Activated CD8-positive, alpha-beta memory T cell treated with anti-CD3 and anti-CD28 coated beads, Interleukin-2, amount 50 U/mL, for 4 hours (primary cell): ENCODE measurements at places on chromosomes 3 and 15.
A peak's percentile ranks its signal among the peaks of the same experiment; 100 is the strongest.

GRCh38 chr15:37017031-37017625 lies 83.2 kb downstream of the MEIS2 start:
- DNase-seq: no peak

- DNase-seq: no peak
These were observed 84.1 kb downstream of the ST6GAL1 start for GRCh38 chr3:187014417-187014864.

GRCh38 chr3:100358413-100358812 lies 23.9 kb downstream of the NIT2 start:
- DNase-seq: no peak

DNA sequence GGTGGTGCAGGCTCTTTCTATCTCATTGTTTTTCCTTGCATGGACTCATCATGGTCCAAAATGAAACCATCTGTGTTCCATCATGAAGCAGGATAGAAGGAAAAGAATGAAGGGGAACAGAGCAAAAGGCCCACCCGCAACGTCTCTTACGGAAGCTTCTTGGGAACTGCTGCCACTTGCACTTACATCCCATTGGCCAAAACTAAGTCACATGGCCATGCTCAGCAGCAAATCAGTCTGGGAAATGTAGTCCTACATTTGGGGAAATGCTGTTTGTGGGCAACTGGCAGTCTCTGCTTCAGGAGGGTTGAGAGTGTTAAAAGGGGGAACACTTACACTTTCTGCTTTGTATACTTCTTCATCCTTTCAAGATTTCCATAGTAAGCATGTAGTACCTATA lies 191.6 kb downstream of the SV2B start:
- no peak for DNase-seq

DNA sequence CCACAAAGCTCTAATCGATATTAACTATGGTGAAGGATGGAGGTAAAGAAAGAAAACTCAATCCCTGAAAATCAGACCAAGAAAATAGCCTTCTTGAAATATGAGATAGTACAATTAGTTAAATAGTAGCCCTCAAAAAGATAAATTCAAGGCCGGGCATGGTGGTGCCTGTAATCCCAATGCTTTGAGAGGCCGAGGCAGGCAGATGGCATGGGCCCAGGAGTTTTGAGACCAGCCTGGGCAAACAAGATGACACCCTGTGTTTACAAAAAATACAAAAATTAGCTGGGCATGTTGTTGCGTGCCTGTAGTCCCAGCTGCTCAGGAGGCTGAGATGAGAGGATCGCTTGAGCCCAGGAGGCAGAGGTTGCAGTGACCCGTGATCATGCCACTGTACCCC lies 31.6 kb upstream of the CEP152 start:
- DNase-seq: no peak

DNA sequence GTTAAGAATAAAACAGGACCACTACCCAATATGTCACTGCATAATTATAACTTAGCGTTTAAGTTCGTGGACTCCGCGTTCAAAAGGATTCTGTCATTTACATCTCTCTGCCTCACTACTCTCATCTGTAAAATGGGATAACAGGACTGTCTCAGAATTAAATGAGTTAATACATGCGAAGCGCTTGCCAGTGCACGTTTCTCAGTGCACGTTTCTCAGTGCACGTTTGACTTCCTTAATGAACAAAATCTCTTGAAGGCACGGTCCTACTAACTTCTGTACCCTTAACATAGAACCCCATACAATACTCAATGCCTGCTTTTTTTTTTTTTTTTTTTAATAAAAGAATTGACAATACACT lies 499 bp downstream of the RABL3 start:
- DNase-seq: no peak

DNA sequence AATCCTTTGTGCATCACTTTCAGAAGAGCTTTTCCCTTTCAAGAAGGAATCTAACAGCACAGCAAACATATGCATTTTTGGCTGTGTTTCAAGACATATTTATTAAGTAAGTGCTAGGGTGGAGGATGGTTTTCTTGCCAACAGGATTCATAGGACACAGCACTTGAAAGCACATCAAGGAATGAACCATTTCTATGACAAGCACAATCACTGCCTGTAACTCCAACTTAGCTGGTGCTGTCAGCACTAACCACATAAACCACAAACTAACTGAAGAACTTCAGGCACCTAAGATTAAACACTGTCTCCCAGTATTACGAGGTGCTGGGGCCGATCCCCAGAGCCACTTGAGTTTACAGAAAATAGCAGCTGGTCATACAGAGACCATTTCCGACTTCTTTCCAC lies 35.4 kb upstream of the SPRED1 start:
- no peak for DNase-seq

- no peak for DNase-seq
These were observed 23.9 kb upstream of the ACAD9 start for GRCh38 chr3:128855569-128855968.

DNA sequence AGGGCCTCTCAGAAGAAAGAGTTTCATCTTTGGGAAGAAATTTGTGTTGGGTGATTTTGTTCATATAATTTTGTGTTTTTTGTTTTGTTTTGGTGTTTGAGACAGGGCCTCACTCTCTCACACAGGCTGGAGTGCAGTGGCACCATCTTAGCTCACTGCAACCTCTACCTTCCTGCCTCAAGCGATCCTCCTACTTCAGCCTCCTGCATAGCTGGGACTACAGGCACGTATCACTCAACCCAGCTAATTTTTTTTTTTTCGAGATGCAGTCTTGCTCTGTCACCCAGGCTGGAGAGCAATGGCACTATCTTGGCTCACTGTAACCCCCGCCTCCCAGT lies 29.0 kb upstream of the PIK3CB start:
- DNase-seq: no peak

- no peak for DNase-seq
These were observed 14.0 kb downstream of the CHCHD4 start for GRCh38 chr3:14110699-14111098.

- no peak for DNase-seq
These were observed 42.7 kb downstream of the FAM174B start for GRCh38 chr15:92612891-92613290.

DNA sequence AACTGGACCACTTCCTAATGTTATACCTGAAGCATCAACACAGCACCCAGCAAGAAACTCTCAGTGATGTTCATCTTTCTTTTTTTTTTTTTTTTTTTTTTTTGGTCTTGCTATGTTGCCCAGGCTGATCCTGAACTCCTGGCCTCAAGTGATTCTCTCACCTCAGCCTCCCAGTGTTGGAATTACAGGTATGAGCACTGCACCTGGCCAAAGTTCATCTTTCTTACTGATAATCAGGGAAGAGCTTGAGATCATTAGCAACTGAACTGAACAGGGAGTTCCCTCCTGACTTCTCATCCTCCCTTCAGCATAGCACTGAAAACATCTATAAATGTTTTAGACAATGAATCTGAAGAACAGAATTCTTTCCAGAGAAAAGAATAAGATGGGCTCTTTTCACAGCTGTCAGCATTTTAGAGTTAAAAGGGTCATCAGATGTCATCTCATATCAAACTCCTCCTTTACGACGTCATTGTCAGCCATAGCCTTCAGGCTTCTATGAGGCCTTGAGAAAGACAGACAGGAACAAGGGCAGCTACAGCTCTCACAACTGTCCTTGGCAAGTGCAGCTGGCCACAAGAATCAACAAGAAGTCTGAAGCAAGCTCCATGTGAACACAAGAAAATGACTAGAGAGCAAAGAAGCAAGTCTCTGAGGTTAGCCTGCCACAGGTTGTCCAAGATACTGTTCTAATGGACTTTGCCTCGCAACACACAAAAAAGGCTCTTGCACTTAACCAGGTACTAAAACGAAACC lies 33.8 kb downstream of the SCAP start:
- no peak for DNase-seq

DNA sequence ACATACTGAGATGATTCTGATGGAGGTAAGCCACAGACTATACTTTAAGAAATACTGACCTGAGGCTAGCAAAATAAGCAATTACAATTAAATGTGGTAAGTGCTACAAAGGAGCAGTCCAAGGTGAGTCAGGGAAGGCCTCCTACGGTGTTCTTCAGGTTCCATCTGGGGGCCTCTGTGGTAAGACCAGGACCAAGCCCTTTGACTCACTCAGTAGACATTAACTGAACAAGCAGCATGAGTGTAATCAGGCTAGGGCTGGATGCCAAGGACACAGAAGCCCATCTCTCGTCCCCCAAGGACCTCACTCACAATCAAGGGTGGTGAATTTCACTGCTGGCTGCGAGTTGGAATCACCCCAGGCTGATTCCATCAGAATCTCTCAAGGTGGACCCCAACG lies 37.3 kb downstream of the DZIP1L start:
- DNase-seq: no peak

DNA sequence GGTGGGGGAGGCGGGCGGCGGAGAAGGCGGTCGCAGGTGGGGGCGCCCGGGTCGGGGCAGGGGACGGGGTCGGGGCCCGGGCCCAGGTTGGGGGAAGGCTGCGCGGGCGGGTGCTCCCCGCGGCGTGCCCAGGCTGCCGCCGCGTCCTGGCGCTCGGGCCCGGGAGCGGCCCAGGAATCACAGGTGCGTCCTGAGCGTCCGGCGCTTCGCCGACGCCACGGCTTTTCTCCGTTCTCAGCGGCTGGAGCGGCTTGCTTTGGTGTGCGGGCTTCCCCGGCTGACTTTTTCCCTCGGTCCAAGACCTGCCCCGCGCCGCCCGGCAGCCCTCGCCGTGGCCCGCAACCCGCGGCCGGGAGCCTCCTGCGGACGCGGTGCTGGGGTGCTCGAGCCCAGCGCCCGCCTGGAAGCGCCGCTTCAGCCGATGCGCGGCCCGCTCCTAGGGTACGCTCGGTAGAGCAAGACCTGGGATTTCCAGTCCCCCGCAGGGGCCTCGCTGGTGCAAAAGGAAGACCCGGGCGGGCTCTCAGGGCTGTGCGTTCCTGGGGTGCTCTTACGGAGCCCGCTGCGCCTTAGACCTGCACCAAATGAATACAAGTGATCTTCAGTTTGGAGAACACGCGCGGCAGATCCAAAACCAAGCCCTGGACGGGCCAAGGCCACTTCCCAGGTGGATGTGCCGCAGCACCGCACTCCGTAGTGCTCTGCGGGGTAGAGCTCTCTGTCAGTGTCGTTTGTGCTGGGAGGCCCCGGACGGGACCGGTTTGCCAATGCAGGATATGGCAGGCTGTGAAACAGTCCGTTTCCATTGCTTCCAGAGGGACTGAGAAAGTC lies 639 bp downstream of the NIPA1 start:
- peak; percentile 28 for DNase-seq

GRCh38 chr3:13794322-13794721 lies 85.5 kb downstream of the WNT7A start:
- DNase-seq: no peak

DNA sequence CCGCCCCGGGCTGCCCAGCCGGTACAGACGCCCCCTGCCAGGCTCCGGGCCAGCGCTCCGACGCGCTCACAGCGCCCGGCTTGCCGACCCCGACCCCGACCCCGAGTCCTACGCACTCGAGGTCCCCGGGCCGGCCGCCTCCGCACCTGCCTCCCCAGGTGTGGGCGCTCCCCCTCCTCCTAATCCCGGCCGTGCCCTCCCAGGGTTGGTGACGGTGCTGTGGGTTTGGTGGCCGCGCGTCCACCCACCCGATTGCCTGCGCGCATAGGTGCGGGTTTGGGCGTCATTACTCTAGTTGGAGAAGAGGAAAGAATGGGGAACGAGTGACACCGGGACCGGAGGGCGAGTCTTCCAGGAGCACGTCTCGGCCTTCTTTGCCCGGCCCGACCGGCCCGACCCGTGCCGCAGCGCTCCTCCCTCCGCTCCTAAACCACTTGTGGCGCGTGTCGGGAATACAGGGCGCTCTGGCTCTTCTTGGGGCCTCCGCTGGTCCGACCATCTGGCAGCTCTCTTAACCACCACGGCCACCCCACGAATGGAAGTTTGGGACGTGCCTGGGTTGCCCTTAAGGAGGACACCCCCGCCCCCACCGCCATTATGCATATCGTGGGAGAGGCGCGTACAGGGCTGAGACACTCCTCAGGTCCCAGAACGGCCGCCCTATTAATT lies 810 bp upstream of the THRB start:
- no peak for DNase-seq

- DNase-seq: no peak
These were observed 45.6 kb upstream of the FSTL1 start for GRCh38 chr3:120496278-120497002.

- no peak for DNase-seq
These were observed 275.0 kb upstream of the CHRM5 start for GRCh38 chr15:33693166-33693800.

- no peak for DNase-seq
These were observed 32.5 kb downstream of the FNDC3B start for GRCh38 chr3:172071780-172072330.

DNA sequence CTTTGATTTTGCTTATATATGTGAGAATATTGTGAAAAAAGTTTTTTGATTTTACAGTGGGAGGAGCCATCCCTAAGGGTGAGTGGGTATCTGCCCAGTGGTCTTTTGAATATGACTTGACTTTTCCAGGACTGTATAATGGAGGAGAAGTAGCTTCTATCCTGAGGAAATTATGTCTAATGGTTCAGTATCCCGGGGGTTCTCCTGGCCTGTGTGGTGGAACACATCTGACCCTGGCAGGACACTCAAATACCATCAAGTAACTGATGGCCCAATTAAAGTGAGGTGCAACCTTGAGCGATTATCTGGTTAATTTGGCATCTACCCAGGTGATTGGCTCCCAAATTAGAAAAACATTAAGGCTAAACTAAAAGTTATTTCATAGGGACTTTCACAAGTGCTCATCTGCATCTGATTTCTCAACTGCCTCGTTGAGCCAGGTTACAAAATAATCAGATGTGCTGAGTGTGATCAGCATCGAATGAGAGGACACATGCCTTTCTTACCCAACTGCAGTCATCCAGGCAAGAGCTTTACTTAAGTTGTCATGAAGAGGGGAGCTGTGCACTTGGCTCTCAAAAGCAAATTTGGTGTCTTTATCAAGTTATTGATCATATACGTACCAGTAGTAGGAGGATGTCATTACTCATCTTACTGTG lies 201.4 kb downstream of the IL5RA start:
- no peak for DNase-seq

- DNase-seq: no peak
These were observed 133.8 kb downstream of the PDCD6IP start for GRCh38 chr3:33932010-33932764.

DNA sequence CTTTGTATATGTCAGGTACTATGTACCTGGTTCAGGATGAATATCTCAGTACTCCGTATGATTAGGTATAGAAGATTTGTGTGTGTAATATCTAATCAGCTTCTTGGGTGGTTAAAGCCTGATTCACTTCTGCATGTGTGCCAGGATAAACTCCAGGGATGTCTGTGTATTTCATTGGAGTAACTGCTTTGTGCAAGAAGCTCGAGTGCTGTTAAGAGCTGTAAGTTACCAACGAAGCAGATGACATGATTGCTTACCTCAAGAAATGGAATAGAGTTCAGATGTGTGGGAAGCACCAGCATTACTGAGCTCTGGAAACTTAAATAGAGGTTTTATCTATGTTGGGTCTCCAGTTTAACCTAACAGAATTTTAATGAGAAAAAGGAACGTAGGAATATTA lies 23.7 kb downstream of the FAM98B start:
- no peak for DNase-seq

DNA sequence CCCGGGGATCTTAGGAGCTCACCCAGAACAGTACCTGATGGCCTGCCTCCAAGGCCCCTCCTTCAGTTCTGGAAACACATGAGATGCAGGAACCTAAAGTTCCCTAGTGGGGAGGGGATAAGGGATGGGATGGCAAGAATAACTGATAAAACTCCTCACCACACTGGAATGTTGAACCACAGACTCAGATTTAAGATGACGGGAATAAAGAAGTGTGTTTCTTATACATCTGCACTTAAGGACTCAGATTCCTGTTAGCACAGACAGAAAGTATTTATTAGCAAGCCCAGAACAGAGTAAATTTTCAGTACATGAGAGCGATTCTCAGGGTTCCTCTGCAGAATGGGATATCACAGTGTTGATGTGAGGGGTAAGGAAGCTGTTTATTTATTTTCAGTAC lies 245.2 kb downstream of the TLE3 start:
- DNase-seq: no peak
